H4 (cell line): ENCODE measurements at places on chromosomes 2 and 18.

DNA sequence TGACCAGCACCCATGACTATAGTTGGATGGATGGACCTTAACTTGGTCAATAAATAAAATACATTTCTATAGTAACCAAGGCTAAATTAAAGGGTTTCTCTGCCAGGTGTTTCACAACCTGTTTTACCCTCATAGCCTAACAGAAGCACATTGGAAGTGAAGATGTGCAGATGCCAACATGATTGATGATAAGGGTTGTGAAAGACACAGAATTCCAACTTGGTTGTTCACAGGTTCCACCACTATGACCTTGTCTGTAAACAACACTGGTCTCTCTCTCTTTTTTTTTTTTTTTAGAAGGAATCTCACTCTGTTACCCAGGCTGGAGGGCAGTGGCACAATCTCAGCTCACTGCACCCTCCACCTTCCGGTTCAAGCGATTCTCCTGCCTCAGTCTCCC lies 37.5 kb upstream of the PTH2R start:
- DNase-seq = no peak

DNA sequence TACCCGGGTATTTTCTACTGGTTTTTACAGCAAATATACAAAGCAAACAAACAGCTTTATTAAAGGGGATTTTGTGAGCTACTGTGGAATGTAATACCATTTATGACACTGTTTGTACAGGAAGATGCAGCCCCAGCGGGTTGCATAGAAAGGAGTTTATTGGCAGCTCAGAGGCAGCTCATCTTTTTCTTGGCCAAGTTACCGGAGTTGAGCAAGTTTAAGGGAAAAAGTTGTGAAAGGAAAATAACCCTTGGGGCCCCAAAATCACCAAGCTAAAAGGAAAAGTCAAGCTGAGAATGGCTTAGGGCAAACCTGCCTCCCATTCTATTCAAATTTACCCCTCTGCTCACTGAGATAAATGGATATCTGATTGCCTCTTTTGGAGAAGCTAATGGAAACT lies 60.8 kb downstream of the MOB4 start:
- DNase-seq = no peak

DNA sequence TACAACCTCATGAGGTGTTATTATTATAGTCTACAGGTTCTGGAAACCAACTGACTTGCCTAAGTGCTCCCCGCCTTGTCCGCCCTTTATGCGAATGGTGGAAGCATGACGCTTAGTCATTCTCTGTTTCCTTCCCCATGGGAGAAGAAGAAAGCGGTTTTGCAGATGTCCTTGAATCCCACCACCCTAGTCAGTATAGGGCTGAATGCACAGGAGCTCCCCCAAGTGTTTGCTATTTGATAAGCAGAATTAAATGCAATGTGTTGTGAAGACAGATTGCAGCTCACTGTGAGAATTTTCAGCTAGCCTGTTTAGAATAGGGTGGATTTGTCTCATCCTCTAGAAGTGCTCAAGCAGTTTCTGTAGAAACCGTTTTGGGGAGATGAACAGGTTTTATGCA lies 652.0 kb downstream of the DCC start:
- peak; percentile 16 for DNase-seq

- no peak for DNase-seq
Observed at GRCh38 chr2:64869126-64869525, 120.1 kb upstream of the SLC1A4 start.

GRCh38 chr2:120597595-120598193 lies 138.0 kb upstream of the GLI2 start:
- no peak for DNase-seq

DNA sequence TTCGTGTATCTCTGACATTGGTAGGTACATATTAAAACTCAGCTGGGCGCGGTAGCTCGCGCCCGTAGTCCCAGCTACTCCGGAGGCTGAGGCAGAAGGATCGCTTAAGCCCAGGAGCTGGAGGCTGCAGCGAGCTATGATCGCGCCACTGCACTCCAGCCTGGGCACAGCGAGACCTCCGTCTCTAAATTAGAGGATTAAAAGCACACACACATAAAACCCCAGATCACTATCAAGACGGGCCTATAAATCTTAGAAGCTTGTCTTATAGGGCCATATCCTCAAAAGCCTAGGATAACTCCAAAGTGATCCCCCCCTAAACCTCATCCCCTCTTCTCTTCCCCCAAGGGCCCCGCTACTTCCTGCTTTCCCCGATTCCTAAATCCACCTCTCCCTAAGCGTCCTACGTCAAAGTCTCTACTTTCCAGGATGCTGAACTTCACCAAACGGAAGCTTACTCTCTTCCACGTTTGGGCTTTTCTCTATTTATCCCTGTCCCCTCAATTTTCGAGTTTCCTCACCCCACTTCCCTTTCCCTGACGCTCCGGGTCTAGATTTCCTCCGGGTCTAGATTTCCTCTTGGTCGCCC lies 707 bp downstream of the KRCC1 start:
- DNase-seq = no peak

GRCh38 chr2:85905187-85905666 lies 16.4 kb upstream of the ST3GAL5 start:
- DNase-seq = no peak
